ENCODE measurements at places on chromosomes 6 and 20.

DNA sequence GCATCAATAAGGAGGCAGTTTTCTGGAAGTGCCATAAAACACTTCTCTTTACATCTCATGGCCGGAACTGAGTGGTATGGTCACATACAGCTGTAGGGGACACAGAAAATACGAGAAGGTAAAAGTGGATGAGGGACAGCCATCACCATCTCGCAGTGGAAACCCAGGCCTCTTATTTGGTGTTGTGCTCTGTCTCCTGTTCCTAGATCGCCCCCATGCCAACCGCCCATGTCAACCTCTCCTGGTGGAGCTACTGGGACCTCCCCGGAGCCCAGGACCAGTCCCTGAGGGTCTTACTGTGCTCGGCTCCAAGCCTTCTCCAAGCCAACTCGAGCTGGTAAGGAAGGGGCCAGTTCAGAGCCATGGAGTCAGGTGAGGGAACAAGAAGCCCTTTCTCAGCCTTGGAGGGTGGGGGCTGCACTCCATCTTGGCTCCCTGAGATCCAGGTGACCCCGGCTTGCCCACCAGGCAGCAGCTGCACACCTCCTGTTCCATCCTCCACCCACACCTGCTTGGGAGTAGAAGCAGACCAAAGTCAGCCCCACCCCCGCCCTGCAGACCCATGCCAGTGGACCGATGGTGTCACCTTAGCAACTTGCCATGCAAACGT is 149.0 kb upstream of the CST7 start:
- no peaks in the 10 kb centered on the region for H3K27me3 ChIP-seq
- no peak overlapping the region for H3K27ac ChIP-seq
- no peaks in the 10 kb centered on the region for H3K36me3 ChIP-seq
- DNase-seq = no peak

- H3K27me3 ChIP-seq = no peaks in the 10 kb centered on the region
- H3K27ac ChIP-seq = no peak overlapping the region
- no peaks in the 10 kb centered on the region for H3K4me1 ChIP-seq
- H3K4me3 ChIP-seq = no peak overlapping the region
These were observed 205.9 kb upstream of the ECI2 start for GRCh38 chr6:4341078-4341797.

- H3K27ac ChIP-seq = no peak overlapping the region
- H3K4me1 ChIP-seq = no peaks in the 10 kb centered on the region
- H3K36me3 ChIP-seq = no peaks in the 10 kb centered on the region
These were observed 90.7 kb upstream of the CCDC28A start for GRCh38 chr6:138682704-138683527.

DNA sequence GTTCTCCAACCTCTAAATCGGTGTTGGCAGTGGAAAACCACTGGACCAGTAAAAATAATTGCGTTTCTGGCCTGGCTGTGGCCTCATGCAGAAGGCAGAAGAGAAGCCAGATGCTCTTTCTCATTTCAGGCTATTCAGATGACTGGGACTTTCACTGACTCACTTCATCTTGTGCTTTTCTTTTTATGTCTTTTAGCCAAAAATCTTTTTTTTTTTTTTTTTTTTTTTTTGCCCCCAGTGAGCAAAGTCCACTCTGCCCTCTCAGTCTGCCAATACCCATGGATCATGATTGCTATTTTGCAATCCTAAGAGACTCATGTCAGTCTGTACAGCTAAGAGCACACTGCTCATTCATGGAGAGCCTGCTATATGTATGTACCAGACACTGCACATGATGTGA is 962.5 kb downstream of the KIF16B start:
- H3K27me3 ChIP-seq = no peaks in the 10 kb centered on the region
- no peak overlapping the region for H3K4me3 ChIP-seq
- H3K4me1 ChIP-seq = no peaks in the 10 kb centered on the region
- no peak for DNase-seq
- H3K36me3 ChIP-seq = no peaks in the 10 kb centered on the region

GRCh38 chr6:80250391-80250997 is 144.0 kb downstream of the BCKDHB start:
- no peak for DNase-seq
- peaks cover 2% of the 10 kb centered on the region for H3K4me1 ChIP-seq
- no peak overlapping the region for H3K27ac ChIP-seq
- no peaks in the 10 kb centered on the region for H3K36me3 ChIP-seq
- H3K4me3 ChIP-seq = no peak overlapping the region

GRCh38 chr6:159540152-159540551 is 152.9 kb downstream of the SOD2 start:
- no peaks in the 10 kb centered on the region for H3K36me3 ChIP-seq
- H3K27me3 ChIP-seq = no peaks in the 10 kb centered on the region

DNA sequence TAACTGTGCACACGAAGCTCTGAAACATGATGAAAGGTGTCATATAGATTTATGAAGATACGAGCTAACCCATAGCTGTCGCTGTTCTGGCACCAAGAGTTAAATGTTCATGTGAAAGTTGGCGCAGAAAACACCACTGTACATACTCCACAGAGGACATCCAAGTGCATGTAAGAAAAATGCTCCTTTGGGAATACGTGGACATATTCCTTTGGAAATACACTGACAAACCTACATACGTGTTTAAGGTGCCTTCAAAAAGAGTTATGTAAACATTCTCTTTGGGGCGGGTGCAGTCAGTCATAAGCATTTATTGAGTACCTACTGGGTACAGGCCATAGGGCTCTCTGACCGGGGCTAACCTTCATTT is 723 bp upstream of the ARID1B start:
- no peak for DNase-seq
- H3K27me3 ChIP-seq = no peaks in the 10 kb centered on the region
- peak overlapping the region; percentile 100 for H3K27ac ChIP-seq

GRCh38 chr20:19301843-19302242 is 89.4 kb downstream of the SLC24A3 start:
- no peaks in the 10 kb centered on the region for H3K4me1 ChIP-seq
- H3K36me3 ChIP-seq = no peaks in the 10 kb centered on the region
- DNase-seq = no peak
- no peak overlapping the region for H3K27ac ChIP-seq
- no peak overlapping the region for H3K4me3 ChIP-seq

GRCh38 chr20:58179432-58180099 is 48.9 kb downstream of the ANKRD60 start:
- no peak for DNase-seq
- no peaks in the 10 kb centered on the region for H3K36me3 ChIP-seq
- H3K27me3 ChIP-seq = no peaks in the 10 kb centered on the region
- peak overlapping the region; percentile 31 for H3K4me3 ChIP-seq

DNA sequence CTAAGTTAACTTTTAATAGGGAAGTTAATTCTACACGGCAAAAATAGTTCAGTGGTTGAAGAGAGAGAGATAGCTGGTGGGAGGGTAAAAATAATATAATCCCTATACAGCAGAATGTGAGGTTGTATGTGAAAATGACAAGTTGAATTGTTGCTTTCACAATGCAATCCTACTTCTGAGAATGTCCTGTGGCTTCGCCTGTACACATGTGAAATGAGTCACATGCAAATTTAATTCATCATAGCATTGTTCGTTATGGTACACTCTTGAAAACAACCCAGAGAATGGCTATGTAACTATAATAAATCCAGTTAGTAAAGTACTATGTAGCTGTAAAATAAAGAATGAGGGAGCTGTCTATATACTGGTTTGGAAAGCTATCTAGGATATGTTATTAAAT is 46.0 kb upstream of the HINT3 start:
- no peaks in the 10 kb centered on the region for H3K4me1 ChIP-seq
- no peak overlapping the region for H3K27ac ChIP-seq
- no peak overlapping the region for H3K4me3 ChIP-seq
- DNase-seq = no peak

- H3K4me3 ChIP-seq = no peak overlapping the region
- no peaks in the 10 kb centered on the region for H3K4me1 ChIP-seq
- no peaks in the 10 kb centered on the region for H3K27me3 ChIP-seq
These were observed 17.6 kb downstream of the IL22RA2 start for GRCh38 chr6:137155830-137156229.

- no peaks in the 10 kb centered on the region for H3K4me1 ChIP-seq
- H3K4me3 ChIP-seq = no peak overlapping the region
- H3K27ac ChIP-seq = no peak overlapping the region
- H3K36me3 ChIP-seq = no peaks in the 10 kb centered on the region
These were observed 218.9 kb downstream of the EYA4 start for GRCh38 chr6:133460101-133460500.

GRCh38 chr20:36084897-36085613 is 69.5 kb upstream of the EPB41L1 start:
- H3K36me3 ChIP-seq = no peaks in the 10 kb centered on the region
- peaks cover 5% of the 10 kb centered on the region for H3K4me1 ChIP-seq
- no peak for DNase-seq
- H3K27ac ChIP-seq = peak overlapping the region; percentile 76
- no peak overlapping the region for H3K4me3 ChIP-seq

DNA sequence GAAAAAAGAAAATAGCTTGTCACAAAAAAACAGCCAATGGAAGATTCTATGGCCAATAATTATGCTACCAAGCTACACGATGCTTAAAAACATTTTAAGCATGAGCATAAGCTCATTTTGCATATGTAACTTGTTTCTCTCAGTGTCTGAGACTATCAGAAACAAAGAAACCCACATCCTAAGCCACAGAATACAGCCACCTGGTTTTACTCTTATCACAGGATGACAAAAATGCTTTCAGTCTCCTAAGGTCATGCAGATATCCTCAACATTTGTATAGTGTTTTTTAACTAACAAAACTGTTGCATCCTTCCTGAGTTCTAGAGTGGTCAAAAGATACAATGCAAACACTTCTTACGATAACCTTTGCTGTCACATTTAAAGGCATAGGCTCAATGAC is 172.1 kb upstream of the RUNX2 start:
- H3K4me1 ChIP-seq = no peaks in the 10 kb centered on the region
- no peak overlapping the region for H3K27ac ChIP-seq
- no peak overlapping the region for H3K4me3 ChIP-seq

GRCh38 chr6:157456524-157456829 is 75.5 kb downstream of the ZDHHC14 start:
- H3K36me3 ChIP-seq = no peaks in the 10 kb centered on the region
- no peaks in the 10 kb centered on the region for H3K27me3 ChIP-seq
- no peaks in the 10 kb centered on the region for H3K4me1 ChIP-seq
- no peak for DNase-seq
- H3K4me3 ChIP-seq = no peak overlapping the region
- no peak overlapping the region for H3K27ac ChIP-seq

DNA sequence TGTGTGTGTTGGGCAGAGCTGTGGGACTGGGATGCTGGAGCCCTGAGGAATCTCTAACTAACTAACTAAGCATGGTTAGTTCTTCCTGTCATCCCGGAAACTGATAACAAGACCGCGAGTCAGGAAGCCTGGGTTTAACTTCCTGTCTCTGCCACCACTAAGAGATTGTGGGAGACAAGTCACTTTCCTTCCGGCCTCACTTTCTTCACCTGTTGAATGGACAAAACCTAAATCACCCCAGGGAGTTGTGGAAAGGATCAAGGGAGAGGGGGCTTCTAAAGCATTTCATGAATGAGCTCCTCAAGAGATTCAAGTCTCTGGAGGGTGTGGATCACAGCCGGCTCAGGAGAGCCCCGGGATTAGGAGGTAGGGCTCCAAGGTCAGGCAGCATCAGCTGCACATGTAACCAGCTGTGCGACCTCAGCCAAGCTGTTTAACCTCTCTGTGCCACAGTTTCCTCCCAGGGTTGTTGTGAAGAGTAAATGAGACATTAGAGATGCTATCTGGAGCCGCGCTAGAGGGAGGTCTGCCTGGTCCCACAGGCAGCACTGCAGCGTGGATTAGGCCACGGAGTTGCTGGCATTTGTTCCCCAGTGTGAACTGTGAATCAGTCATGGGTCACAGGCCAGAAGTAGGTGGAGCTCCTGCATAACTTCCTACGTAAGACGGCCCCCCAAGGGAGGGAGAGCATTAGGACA is 105.1 kb downstream of the TOX2 start:
- no peak overlapping the region for H3K27ac ChIP-seq
- peaks cover 24% of the 10 kb centered on the region for H3K27me3 ChIP-seq
- H3K36me3 ChIP-seq = no peaks in the 10 kb centered on the region
- H3K4me1 ChIP-seq = no peaks in the 10 kb centered on the region
- H3K4me3 ChIP-seq = no peak overlapping the region

GRCh38 chr6:37612475-37612874 is 85.2 kb downstream of the MDGA1 start:
- no peaks in the 10 kb centered on the region for H3K36me3 ChIP-seq
- no peaks in the 10 kb centered on the region for H3K27me3 ChIP-seq
- H3K4me3 ChIP-seq = no peak overlapping the region
- H3K27ac ChIP-seq = no peak overlapping the region

- H3K27me3 ChIP-seq = no peaks in the 10 kb centered on the region
- no peaks in the 10 kb centered on the region for H3K36me3 ChIP-seq
- DNase-seq = no peak
- peaks cover 4% of the 10 kb centered on the region for H3K4me1 ChIP-seq
These were observed 415.5 kb upstream of the OPRM1 start for GRCh38 chr6:153623496-153623895.

- no peak overlapping the region for H3K4me3 ChIP-seq
- H3K27me3 ChIP-seq = no peaks in the 10 kb centered on the region
- no peaks in the 10 kb centered on the region for H3K4me1 ChIP-seq
- H3K36me3 ChIP-seq = no peaks in the 10 kb centered on the region
- DNase-seq = no peak
These were observed 54.2 kb downstream of the TSBP1 start for GRCh38 chr6:32317541-32317940.

- no peak for DNase-seq
- H3K27me3 ChIP-seq = no peaks in the 10 kb centered on the region
- H3K4me1 ChIP-seq = no peaks in the 10 kb centered on the region
- no peaks in the 10 kb centered on the region for H3K36me3 ChIP-seq
These were observed 123.2 kb downstream of the PRND start for GRCh38 chr20:4844751-4845465.

GRCh38 chr6:48541649-48542048 is 430.7 kb upstream of the PTCHD4 start:
- H3K27ac ChIP-seq = no peak overlapping the region
- H3K36me3 ChIP-seq = no peaks in the 10 kb centered on the region
- no peak for DNase-seq
- H3K27me3 ChIP-seq = no peaks in the 10 kb centered on the region

Data from breast epithelium (tissue), 4 donors.